ENCODE measurements at places on chromosomes 5 and 9.
A peak's percentile ranks its signal among the peaks of the same experiment; 100 is the strongest.

- no peak for DNase-seq
Measured at GRCh38 chr9:100670719-100671118, 92.8 kb downstream of the CAVIN4 start.

DNA sequence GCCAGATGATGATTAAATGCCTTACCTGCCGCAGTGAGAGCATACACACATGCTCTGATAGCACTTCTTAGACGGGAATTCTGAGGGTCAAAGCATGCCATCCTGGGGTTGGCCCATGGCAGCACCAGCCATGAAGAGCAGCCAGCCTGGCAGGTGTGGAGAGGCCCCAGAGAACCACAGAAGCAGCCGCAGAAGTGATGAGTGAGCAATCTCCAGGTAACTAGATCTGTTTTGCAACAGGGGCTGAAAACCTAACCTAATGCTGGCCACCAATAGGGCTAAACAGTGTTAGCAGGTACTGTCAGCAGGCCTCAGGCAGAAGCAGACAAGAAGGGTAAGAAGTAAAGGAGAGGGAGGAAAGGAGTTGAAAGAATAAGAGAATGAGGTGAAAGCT is 33.5 kb upstream of the HOMER1 start:
- no peak for DNase-seq

DNA sequence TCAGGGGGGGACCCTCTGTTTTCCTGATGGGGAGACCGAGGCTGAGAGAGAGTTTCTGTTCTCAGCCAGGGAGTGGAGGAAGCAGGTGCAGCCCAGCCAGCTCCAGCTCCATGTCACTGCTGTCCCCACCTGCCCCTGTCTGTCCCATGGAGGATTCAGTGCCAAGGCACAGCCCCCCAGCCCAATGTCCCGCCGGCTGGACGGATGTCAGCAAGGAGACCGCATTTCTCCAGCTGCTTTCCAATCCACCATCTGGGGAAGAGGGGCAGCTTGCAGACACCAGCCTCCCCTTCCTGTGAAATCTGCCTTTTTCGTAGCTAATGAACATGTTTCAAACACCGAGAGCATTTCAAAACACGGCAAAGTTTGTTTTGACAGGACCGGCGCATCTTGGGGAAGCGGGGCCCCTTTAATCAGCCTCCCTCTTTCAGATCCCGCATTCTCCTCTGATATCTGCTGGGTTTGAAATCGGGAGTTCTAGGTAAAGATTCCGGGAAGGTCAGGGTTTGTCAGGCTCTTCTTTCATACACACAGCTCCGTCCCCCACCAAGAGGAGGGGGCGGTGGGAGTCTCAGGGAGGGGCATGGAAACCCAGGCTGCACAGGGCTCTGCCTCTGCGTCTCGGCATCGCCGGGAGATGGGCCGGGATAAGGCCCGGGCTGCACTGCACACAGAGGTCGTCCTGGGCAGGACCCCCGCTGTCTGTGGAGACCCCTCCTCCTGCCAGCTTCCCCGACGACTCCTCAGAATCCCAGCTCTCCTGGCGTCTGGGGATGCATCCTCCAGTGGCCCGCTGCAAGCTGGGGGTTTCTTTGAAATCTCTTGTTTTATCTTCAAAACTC is 74.8 kb downstream of the NEK6 start:
- no peak for DNase-seq

- DNase-seq, result no peak
Measured at GRCh38 chr9:89597711-89598362, 7.0 kb upstream of the GADD45G start.

DNA sequence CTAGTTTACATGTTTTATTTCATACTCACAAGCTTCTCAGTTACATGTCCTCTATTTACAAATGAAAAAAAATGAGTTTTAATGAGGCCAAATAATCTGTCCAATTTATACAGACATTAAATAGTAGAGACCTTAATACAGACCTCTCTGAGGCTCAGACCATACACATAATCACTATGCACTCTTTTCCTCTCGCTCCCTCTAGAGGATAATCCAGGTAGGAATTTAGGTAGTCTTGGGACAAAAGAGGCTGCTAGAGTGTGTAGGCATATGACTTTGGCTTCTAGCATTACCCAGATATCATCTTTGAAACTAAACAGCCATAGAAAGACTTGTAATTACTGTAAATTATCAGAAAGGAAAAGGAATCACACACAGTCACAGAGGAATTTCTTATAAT is 444.7 kb downstream of the HINT1 start:
- DNase-seq, result no peak

DNA sequence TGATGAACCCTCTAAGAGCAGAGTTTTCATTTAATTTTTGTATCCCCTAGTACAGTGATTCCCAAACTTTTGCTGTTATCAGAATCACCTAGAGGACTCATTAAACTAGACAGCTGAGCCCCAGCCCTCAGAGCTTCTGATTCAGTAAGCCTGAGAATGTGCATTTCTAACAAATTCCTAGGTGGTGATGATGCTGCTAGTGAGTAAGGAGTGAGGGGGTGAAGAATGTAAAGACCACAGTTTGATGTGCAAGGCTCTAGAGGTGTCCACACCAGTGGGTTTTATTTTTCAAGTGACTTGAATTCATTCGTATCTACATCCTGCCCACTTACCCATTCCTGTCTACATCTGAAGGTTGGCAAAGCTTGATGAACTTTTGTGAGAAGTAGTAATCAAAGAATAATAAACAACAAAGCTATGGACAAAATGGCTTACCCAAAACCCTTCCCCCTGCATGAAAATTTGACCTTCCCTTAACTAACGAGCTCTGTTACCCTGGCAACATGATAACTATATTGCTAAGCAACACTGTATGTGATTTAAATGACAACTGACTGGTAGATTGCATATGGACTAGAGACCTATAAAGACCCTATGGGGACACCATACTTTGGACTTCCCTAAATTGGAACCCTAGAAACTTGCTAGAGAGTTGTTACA is 35.2 kb downstream of the DTWD2 start:
- no peak for DNase-seq

- DNase-seq, result peak; percentile 6
Measured at GRCh38 chr5:57094753-57095683, 78.8 kb upstream of the GPBP1 start.

DNA sequence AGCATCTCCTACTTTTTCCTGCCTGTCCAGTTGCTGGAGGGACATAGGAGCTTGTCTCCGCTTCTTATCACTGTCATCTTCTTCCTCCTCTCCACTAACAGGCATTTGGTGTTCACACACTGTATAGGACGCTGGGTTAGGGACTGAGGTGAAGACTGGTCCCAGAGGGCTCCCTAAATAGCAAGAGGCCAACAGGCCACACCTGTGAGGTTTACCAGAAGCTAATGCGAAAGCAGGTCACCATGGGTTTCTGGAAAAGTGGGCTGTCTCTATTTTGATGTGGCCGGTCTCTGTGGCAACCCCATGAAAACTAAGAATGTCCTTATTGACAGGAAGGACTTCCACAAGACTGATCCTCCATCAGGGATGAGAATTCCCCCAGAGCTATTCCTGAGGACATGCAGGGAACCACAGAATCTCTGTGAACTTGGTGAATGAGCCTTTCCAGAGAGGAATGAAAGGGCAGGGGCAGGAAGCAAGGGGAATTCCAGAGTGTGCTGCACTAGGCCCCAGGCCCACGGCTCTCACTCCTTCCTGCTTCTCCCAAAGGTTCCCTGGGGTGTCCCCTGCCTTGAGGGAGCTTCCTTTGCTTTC is 61.7 kb downstream of the DAP start:
- DNase-seq, result no peak

DNA sequence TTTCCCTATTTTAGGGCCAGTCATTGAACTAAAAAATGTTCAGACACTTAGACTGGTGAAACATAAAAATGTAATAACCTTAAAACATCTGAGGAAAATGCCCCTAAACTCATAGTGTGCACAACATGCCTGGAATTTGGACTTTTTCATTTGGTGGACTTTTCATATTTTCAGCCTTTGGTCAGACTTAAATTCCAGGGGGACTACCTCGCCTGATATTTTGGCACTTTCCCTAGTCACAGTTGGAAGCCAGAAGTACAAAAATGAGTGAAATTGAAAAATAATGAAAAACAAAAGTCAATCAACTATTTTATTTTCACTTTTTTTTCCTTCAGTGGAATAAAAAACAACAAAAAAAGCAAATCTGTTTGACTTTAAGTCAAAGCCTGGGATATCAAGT is 256.2 kb downstream of the ACTL7B start:
- no peak for DNase-seq

DNA sequence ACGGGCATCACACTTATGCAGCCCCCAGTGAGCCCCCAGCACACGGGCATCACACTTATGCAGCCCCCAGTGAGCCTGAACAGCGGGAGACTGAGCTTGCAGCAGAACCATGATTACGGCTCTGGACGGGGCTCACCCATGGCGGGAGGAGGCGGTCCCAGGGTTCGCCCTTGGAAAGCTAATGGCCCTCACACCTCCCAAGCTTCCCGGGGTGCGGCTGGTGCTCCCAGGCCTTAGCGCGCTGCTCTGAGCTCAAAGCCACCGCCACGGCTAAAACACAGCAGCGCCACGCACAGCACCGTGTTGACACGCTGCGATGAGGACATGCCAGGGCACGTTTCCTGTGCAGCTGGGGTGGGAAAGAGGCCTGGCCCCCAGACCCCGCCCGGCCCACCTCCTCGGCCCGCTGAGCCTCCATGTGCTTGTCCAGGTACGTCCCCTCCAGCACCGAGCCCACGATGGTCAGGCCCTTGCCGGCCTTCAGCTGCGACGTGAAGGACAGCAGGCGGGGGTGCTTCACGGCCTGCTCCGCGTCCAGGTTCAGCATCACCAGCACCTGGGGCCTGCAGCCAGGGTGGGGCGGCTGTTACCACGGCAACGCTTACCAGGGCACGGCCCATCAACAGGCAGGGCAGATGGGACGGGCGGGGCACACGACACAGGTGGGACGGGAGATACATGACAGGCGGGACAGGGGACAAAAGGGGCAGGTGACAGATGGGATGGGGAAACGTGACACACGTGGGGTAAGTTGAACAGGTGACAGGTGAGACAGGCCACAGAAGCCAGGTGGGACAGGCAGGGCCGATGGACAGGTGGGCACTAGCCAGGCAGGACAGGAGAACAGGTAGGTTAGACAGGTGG is 38.4 kb downstream of the SLC12A7 start:
- no peak for DNase-seq

- no peak for DNase-seq
Measured at GRCh38 chr5:148085977-148086705, 22.4 kb downstream of the SPINK5 start.

- no peak for DNase-seq
Measured at GRCh38 chr5:15995341-15996052, 184.1 kb downstream of the MARCHF11 start.

- no peak for DNase-seq
Measured at GRCh38 chr5:172579403-172579990, 61.6 kb upstream of the NEURL1B start.

- no peak for DNase-seq
Measured at GRCh38 chr9:3951161-3951665, 348.7 kb downstream of the GLIS3 start.

DNA sequence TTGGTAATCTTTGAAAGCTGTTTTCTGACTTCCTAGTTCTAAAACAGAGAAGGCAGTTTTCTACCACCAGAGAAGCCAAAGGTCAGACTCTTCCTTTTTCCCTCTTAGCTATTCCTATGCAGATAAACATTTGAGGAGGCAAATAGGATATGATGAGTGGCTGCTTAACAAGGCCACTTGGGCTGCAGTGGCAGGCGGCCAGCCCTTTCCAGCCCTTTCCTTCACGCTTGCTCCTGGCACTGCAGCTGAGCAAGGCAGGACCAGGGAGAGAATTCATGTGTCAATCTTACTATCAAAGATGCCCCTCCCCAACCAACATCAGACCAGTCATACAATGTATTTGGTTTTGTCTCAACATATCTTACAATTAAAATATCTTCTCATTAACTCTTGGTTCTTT is 36.8 kb upstream of the RNF38 start:
- no peak for DNase-seq

DNA sequence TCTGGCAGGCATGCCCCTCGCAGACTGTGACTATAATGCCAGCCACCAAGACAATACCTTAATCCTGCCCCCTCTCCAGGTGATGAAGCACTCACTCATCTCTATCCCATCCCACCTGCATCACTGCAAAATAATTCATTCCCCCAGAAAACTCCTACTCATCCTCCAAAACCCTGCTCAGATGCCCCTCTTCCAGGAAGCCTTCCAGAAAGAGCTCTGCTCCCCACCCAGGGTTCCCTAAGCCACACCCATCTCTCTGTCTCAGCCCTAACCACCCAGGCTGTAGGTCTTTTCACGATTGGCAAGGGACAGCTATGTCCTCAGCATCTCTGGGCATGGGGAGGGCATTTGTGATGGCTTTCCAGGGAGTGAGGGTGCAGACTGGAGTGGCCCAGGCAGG is 17.2 kb downstream of the NR5A1 start:
- DNase-seq, result no peak

DNA sequence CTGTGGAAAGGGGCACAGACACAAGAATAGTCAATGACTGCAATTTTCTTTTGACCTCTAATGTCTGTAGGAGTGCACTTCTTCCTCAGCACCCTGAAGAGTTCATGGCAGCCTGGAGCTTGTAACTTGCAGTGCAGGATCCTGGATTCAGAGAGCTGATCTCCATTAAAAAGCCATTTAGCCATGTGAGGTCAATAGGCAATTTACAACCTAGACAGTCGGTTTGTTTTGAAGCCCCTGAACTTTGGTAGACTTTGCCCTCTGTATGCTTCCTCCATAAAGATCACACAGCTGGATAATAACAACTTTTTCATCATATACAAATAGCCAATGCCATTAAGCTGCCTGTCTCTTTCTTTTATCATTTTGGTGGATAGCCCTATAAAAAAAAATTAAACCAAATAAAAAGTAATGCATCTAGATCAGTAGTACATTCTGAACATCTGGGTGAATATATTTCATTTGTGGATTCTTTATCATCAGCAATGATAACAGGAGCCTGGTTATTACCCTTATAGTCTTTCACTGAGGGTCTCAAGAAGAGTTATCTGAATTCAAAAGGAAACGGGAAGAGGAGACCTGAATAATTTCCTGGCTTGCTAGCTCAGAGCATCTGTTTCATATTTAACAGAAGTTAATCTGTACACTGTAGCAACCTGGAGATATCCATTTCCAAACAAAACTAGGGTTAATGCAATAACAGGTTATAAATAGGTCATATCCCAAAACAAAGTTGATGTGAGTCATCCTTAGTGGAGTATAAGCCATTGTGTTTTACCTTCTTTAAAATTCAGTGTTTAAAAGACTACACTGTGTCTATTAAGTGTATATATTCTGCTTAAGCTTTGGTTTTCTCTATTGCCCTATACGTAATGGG is 193.8 kb upstream of the ACTBL2 start:
- DNase-seq, result no peak

- DNase-seq, result peak; percentile 79
Measured at GRCh38 chr9:129225815-129226214, 47.8 kb upstream of the IER5L start.

- DNase-seq, result peak; percentile 53
Measured at GRCh38 chr9:99807276-99807852, 14.3 kb upstream of the NR4A3 start.
